ENCODE measurements at places on chromosomes 4 and X.
A peak's percentile ranks its signal among the peaks of the same experiment; 100 is the strongest.

GRCh38 chrX:19955306-19955705, 35.6 kb downstream of the BCLAF3 start:
- no peak for DNase-seq

DNA sequence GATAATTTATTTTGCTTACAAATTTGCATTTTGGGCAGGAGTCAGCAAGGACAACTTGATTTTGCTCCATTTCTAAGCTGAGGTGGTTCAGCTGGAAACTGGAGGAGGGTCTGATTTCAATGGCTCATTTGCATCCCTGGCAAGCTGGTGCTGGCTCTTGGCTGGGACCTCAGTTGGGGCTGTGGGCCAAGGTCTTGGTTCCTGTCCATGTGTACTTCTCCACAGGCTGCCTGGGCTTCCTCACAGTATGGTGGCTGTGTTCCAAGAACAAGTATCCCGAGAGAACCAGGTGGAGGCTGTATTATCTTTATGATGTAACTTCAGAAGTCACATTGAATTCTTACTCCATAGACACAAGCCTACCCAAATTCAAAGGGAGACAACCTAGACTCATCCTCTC, 77.0 kb upstream of the STX18 start:
- no peak for DNase-seq

DNA sequence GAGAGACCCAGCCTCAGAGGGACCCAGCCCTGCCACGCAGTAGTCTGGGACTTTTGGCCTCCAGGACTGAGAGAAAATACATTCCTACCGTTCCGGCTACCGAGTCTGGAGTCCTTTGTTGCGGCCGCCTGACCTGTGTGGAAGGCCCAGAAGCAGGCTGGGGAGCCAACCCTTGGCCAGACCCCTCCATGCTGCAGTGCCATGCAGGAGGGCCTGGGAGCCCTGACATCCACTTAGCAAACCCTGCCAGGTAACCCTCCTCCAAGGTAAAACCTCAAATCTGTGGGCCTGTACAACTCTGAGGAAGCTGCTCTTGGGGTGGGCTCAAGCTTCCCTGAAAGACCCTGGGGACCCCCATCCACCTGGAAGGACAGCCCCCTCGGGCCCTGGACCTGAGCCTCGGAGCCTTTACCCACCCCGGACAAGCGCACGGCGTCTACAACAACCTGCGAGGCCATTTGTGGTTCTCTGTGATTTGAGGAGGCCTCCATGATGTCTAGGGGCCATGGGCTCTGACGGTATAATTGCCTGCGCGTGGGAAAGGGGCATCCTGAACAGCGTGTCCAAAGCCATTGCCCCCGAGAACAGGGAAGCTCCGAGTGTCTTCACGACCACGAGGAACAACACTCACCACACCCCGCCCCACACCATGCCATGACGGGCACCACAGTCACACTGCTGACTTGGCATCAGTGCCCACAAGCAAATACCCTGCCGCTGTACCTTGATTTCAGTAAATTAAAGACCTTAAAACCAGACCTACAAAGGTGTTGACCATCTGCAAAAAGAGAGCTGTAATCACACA, 58.7 kb downstream of the ZFYVE28 start:
- DNase-seq, result no peak

DNA sequence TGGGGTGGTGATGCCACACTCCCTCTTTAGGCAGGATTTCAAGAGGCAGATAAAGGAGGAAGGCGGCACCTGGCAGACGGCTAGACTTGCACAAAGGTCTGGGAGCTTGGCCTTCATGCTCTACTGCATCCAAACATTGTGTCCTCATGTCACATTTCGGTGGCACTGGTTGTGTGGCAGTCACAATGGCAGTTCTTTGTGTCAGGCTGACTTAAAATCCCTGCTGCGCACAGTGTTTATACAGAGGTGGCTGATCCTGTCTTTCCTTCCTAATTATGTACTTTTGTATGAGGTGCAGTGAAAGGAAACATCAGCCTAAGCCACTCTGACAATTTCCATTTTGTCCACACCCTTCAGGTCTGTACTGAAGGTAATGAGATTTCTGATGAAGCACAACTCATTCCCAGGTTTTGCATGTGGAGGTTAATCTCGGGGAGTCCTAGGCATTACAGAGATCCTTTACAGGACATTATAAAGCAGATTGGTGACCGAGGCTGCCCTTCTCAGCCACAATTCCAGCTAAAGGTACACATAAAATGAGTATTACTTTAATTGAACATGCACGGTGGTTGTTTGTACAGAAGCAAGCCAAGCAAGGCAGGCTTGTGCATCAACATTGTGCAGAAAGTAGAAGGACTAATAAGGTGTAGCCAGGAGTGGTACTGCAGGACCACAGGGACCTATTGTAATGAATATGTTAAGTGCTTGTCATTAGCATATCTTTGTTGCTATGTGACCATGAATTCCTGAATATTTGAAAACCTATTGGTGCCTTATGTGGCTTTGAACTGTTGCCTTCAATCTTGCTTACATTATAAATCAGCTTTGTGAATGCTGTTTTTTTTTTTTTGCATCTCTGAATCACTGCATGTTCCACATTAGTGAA, 147.6 kb downstream of the STK32B start:
- no peak for DNase-seq

- DNase-seq, result peak; percentile 11
Measured at GRCh38 chrX:16445166-16445752, 204.7 kb upstream of the S100G start.

- no peak for DNase-seq
Measured at GRCh38 chrX:11665168-11666111, at the start of gene ARHGAP6. TSS of gene ARHGAP6 (minus strand) at chrX:11665920. CDS start at chrX:11664828, 1,092 bp downstream.

DNA sequence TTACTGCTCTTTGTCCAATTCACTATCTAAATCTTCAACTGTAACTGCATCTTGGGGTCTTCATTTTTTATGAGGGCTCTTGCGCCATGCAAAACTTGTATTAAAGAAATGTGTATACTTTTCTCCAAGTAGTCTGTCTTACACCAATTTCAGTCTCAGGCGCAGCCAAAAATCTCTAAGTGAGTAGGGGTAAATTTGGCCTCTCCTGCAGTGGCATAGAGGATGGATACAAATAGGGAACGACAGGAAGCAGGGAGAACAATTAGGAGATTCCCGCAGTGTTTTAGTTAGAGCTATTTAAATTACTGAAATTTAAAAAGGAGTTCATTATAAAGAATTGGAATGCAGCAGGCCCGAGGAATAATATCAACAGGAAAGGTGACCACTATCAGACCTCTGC, 30.2 kb downstream of the DMP1 start:
- no peak for DNase-seq

GRCh38 chr4:1880332-1880731, 9.1 kb downstream of the NSD2 start:
- DNase-seq, result no peak

GRCh38 chrX:101744085-101744484, 84.4 kb upstream of the ARMCX2 start:
- DNase-seq, result no peak

- no peak for DNase-seq
Measured at GRCh38 chr4:167854881-167855280, 237.5 kb upstream of the ANXA10 start.

GRCh38 chr4:112604589-112604988, 32.1 kb downstream of the ZGRF1 start:
- no peak for DNase-seq

DNA sequence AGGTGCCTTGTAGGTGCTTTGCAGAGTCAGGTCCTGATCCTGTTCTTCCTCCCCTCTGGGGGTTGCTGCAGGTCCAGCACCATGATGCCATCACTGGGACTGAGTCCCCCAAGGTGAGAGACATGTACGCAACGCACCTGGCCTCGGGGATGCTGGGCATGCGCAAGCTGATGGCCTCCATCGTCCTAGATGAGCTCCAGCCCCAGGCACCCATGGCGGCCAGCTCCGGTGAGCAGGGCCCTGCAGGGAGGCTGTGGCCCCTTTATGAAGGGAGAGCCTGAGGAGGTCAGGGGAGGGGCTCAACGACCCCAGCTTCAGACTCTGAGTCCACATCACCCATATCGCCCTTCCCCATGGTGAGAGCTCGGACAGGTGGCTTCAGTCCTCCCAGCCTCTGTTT, 23.1 kb downstream of the MAN2B2 start:
- no peak for DNase-seq

GRCh38 chrX:132443196-132444135, 45.4 kb downstream of the MBNL3 start:
- no peak for DNase-seq

DNA sequence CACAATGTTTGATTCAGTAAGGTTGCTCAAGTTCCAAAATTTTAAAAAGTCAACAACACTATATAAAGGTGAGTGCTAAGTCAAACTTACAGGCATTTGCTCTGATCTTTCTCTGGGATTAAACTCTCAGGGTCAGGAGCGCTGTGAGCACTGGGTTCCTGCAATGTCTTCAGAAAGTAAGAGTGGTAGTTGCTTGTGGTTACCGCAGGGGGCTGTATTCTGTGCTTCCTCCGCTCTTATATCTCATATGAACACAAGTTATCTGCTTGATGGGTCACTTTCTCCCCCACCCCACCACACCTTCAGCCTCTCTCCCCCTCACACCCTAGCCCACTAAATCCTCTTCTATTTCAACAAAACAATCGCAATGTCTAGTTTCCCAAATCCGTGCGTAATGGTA, 116.4 kb upstream of the IGSF1 start:
- DNase-seq, result no peak

All from activated CD4-positive, alpha-beta T cell treated with anti-CD3 and anti-CD28 coated beads for 1 hour (primary cell).